ENCODE measurements at places on chromosomes 12 and 14.

GRCh38 chr12:100718187-100718586 lies 76.4 kb upstream of the ANO4 start:
- no peak for DNase-seq

DNA sequence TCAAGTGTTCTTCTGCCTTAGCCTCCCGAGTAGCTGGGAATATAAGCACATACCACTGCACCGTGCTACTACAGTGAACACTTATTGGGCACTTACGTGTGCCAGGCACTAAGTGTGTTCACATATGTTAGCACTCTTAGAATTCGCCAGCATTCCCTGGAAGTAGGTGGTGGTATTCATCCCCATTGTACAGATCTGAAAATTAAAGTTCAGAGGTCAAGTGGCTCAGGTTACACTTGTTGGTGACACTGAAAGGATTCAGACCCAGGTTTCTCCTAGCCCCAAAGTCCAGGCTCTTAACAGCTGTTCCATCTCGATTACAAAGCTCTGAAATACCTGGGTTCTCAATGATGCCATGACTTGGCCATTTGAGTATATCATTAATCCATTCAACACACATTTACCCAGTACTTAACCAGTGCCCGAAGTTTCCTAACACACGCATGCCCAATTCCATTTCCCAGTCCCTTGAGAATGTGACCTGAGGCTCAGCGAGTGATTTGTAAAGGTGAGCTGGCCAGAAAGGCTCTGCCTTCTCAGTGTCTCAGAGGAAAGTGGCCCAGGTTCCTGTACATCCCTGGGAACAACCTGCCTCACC lies 4.8 kb downstream of the MVK start:
- DNase-seq = no peak

DNA sequence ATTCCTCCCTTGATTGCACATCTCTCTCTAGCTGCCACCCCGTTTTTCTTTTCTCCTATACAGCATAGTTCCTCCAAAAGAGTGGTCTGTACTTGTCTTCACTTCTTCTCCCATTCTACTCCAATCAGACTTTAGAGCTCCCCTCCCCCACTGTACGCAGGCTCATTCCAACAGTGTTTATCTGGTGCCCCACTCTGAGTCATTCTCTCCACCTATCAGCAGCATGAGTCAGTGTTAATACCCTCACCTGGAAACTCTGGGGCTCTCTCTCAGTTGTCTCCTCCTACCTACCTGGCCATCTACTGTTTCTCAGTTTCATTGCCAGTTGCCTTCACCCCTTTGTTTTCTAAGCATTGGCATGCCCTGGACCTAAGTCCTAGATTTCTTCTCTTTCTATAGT lies 175.1 kb upstream of the ARHGAP5 start:
- DNase-seq = no peak

GRCh38 chr12:53552361-53553327 lies 45.4 kb upstream of the NPFF start:
- DNase-seq = no peak

DNA sequence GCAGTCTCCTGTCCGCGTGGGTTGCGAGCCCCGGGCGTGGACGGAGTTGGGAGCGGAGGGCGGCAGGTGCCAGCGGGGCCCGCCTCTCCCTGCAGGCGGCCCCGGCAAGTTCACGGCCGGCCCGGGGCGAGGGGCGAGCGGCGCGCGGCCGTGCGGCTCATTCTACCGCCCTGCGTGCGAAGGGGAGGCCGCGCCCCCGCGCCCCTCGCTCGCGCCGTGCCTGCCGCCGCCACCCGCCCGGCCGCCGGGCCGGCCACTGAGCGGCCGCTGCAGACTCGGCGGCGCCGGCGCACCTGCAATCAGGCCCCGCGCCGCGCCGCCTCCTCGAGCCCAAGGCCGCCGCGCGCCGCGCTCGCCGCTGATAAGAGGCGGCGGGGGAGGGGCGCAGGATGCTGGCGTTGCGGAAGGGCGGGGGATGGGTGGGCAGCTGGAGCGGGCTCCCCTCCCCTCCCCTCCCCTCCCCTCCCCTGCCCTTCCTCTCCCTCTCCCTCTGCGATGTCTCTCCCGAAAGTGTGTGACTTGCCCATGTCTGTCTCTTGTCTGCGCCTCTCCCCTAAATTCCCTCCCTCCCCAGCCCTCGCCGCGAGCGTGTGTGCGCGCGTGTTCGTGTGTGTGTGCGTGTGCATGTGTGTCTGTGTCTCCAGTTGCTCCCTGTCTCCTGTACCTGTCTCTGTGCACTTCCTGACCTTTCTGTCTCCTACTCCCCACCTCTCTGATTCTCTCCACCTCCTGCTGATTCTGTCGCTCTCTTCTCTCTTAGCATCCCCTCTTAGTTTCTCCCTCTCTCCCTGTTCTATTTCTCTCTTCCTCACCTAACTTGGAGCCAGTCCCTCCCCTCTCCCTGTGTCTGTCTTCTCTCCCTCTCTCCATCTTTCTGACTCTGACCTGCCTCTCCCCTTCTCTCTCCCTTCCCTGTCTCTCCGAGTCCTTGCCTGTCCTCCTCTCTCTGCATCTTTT lies 768.1 kb upstream of the TBX3 start:
- DNase-seq = no peak

- DNase-seq = no peak
Observed at GRCh38 chr12:113116875-113117274, 18.7 kb downstream of the RASAL1 start.

- DNase-seq = peak; percentile 83
Observed at GRCh38 chr14:78345131-78345744, 175.1 kb downstream of the NRXN3 start.

- DNase-seq = no peak
Observed at GRCh38 chr14:90088176-90088575, 26.4 kb downstream of the KCNK13 start.

DNA sequence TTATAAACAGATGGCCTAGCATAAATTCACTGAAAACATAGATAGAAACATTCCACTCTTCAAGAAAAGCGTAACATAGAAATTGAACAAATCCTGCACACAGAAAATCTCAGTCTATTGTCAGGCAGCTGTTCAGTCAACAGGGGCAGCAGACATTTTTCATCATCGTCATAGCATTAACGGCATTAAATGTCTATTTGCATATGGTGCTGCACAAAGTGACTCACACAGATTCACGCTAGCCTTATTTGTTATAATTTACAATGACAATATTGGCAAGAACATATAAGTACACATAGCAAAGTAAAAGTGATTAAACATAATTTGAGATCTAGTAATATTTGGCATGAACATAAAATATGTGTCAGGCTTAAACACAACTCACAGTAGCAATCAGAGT lies 95.7 kb downstream of the CEP128 start:
- DNase-seq = no peak

GRCh38 chr12:122887819-122888212 lies 8.1 kb downstream of the VPS37B start:
- no peak for DNase-seq

DNA sequence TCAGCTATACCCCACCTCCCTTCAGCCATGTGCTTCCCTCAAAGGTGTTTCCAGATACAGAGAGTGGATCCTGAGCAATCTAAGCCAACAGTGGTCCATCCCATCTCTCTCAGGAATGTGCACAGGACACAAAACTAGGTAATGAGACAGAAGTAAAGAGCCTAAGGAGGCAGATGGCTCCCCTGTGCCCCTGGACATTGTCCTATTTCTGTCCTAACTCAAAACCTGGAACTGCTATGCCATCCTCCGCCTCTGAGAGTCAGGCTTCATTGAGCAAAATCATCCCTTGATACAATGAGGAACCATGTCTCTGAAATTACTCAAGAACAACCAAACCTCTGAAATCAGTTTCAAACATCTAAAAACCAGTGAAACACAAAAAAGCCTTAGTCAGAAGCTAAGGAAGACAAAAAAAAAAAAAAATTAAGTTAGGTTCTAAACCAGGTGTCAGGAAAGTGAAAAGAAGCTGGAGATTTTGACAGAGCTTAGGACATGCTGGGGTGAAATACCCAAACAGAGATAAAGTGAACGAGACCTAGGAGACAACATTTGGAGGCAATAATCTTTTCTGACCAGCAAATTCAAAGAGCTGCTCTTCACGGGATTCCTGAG lies 200.3 kb upstream of the PLEKHG7 start:
- DNase-seq = no peak

- no peak for DNase-seq
Observed at GRCh38 chr12:57896115-57896433, 45.3 kb upstream of the ATP23 start.

DNA sequence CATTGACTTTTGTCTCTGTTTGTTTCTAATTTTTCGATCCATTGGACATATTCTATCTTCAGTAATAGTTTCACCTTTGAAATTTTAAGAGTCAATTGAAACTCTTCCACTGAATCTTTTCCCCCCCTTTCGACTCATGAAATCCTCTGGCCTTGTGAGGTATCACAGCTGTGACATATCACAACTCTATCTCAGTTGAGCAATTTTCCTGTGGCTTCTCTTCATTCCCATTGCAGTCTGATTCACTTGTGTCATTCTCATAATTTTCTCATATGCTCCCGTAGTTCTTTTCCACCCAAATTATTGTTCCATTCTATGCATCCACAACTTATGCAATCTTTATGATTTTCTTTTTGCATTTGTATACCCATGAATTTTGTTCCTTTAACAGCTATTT lies 261.6 kb downstream of the DACT1 start:
- DNase-seq = no peak

All from NCI-H187 treated with DMSO at 0.1 percent for 48 hours (cell line).